Vagina (tissue), 2 donors: ENCODE measurements at places on chromosomes 3 and 15. TPM values are rescaled to one million over a fixed set of nuclear protein-coding genes. Genes with fewer than 3 reads are reported as not detected.
A peak's percentile ranks its signal among the peaks of the same experiment; 100 is the strongest.

GRCh38 chr3:184620475-184621119, 59.0 kb downstream of the EPHB3 start:
- H3K27me3 ChIP-seq: no peaks in the 10 kb centered on the region
- no peak for DNase-seq
- peak overlapping the region; percentile 48 for H3K27ac ChIP-seq
- no peaks in the 10 kb centered on the region for H3K36me3 ChIP-seq
- no peak overlapping the region for H3K4me3 ChIP-seq
- peaks cover 39% of the 10 kb centered on the region for H3K4me1 ChIP-seq

Gene ZPLD1
- total RNA-seq: not detected

Gene CCDC39
- total RNA-seq: not detected

DNA sequence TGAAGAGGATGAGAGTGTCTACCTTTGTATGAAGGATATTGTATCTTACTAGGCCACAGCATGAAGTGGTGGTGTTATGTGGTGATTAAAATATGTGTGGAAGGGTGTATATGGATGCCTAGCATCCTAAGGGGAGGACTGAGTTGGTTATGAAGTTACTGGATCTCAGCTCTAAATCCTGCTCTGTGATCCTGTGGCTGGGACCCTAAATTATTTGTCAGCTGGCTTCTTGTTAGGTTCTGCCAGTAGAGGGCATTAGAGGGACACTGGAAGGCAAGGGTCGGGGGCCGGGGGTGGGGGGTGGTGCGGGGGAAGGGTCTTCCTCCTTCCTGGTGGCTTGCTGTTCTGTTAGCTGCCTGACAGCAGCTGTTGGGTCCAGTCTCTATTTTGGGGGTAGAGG, 34.9 kb downstream of the MORF4L1 start:
- DNase-seq: no peak
- H3K36me3 ChIP-seq: no peaks in the 10 kb centered on the region
- H3K27me3 ChIP-seq: no peaks in the 10 kb centered on the region
- H3K4me1 ChIP-seq: peaks cover 22% of the 10 kb centered on the region

GRCh38 chr3:117219296-117219695, 509.7 kb downstream of the TUSC7 start:
- H3K4me3 ChIP-seq: no peak overlapping the region
- H3K27me3 ChIP-seq: no peaks in the 10 kb centered on the region
- no peaks in the 10 kb centered on the region for H3K4me1 ChIP-seq
- no peak overlapping the region for H3K27ac ChIP-seq

GRCh38 chr15:70583006-70583405, 180.4 kb downstream of the UACA start:
- H3K27ac ChIP-seq: no peak overlapping the region
- H3K4me3 ChIP-seq: no peak overlapping the region
- H3K27me3 ChIP-seq: no peaks in the 10 kb centered on the region

Gene MUSTN1
- 30.2 TPM for total RNA-seq

Gene MESP1
- total RNA-seq: 2.7 TPM

DNA sequence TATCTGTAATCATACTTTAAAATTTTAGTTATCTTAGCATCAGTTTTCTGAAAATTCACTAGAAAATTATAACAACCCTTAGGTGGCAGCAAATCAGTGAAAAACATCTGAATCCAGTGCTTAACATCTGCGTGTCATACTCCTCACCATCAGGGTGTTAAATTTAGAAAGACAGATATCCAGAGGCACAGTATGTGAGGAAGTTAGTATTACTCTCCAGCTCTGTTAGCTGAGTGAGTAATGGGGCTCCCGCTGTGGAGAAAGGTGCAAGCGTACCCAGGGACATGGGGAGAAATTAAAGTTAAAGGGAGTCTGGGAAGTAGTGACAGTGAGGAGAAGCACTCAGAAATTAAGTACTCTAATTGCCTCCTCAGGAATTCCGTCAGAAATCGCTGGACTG, 50.9 kb downstream of the CEP63 start:
- DNase-seq: no peak
- H3K27ac ChIP-seq: no peak overlapping the region
- peaks cover 20% of the 10 kb centered on the region for H3K36me3 ChIP-seq
- H3K4me3 ChIP-seq: no peak overlapping the region
- no peaks in the 10 kb centered on the region for H3K27me3 ChIP-seq

Gene TMEM40
- total RNA-seq: 31.7 TPM

DNA sequence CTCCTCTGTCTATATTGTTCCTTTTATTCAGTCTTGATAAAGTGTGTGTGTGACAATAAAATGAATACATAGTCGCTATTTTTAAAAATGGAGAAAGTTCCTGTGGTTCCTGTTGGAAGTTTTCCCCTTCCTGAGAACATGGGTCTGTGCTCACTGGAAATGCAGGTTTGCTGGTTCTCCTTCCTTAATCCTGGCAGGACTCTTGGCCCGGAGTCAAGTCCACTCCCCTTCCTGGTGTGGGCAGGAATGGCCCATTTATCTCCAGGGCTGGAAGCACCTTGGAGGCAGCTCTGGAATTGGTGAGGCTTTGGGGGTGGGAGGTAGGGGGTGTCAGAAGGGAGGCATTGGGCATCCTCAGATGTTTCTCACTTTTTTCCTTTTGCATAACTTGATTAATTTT, 30.1 kb downstream of the FOXL2 start:
- no peak overlapping the region for H3K4me3 ChIP-seq
- H3K27me3 ChIP-seq: no peaks in the 10 kb centered on the region
- no peaks in the 10 kb centered on the region for H3K36me3 ChIP-seq

Gene NFKBIZ
- total RNA-seq: 136 TPM

- H3K27me3 ChIP-seq: no peaks in the 10 kb centered on the region
- H3K27ac ChIP-seq: no peak overlapping the region
- DNase-seq: no peak
- H3K36me3 ChIP-seq: no peaks in the 10 kb centered on the region
Observed at GRCh38 chr15:48922046-48922445, 41.7 kb downstream of the SHC4 start.

DNA sequence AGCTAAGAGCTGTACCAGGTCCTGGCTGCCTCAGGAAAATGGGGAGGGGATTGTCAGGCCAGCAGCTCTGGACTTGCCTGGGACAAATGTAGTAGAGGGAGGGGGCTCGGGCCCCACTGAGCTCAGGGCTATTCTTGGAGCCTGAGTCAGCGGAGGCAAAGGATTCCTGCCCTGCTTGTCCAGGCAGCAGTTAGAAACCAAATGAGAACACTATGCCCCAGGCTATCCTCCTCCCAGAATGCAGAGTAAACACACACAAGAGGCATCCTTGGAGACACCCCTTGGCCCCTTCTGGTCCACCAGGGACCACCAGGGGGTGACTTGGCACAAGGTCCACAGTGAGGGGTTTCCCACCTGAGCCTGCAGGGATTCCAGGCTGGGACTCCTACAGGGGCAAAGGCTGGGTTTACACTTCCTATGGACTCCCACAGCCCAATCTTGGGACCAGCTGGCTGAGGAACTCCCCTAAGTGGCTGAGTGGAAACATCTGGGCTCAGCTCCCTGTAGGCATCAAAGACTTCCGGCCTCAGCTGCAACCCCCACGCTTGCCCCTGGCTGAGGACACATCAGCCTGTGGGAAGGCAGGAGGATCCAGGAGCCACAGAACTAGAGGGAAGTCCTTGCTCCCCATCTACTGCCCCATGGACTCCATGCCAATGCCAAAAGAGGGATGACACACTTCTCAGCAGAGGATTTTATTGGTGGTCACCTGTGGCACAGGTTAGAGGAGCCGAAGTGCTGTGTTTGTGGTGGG, 3.4 kb upstream of the COL7A1 start:
- H3K4me3 ChIP-seq: peak overlapping the region; percentile 18
- H3K36me3 ChIP-seq: no peaks in the 10 kb centered on the region
- H3K27me3 ChIP-seq: no peaks in the 10 kb centered on the region
- no peak for DNase-seq
- peak overlapping the region; percentile 94 for H3K27ac ChIP-seq
- peaks cover 78% of the 10 kb centered on the region for H3K4me1 ChIP-seq

Gene ZNF717
- total RNA-seq: 13.0 TPM

DNA sequence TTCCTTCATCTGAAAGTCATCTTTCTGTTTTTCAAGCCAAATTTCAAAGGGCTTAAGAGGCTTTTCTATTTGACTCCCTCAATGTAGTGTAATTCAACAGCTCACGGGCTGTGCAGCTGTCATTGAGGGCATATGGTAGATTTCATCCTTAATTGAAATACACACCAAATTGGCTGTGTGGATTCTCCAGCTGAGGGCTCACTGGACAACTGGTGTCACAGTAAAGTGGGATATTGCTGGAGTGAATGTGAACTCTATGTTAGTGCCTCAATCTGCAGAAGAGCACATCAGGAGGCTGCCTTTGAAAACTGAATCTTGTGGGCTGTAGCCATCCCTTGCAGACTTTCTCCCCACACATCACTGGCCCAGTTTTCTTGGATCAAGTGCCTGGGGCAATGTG, 120.1 kb downstream of the GALK2 start:
- no peak overlapping the region for H3K27ac ChIP-seq
- no peaks in the 10 kb centered on the region for H3K36me3 ChIP-seq
- H3K4me1 ChIP-seq: no peaks in the 10 kb centered on the region
- H3K27me3 ChIP-seq: no peaks in the 10 kb centered on the region
- DNase-seq: no peak
- H3K4me3 ChIP-seq: no peak overlapping the region

Gene SYNM
- 62.6 TPM for total RNA-seq

- H3K4me3 ChIP-seq: no peak overlapping the region
- H3K4me1 ChIP-seq: no peaks in the 10 kb centered on the region
- peaks cover 38% of the 10 kb centered on the region for H3K36me3 ChIP-seq
- no peak overlapping the region for H3K27ac ChIP-seq
- DNase-seq: no peak
Observed at GRCh38 chr3:45515999-45516725, 78.4 kb upstream of the LIMD1 start.

Gene B3GALNT1
- 4.9 TPM for total RNA-seq

Gene CCDC33
- not detected for total RNA-seq

GRCh38 chr3:20503394-20504082, 317.5 kb upstream of the SGO1 start:
- no peak overlapping the region for H3K27ac ChIP-seq
- H3K4me3 ChIP-seq: no peak overlapping the region
- no peaks in the 10 kb centered on the region for H3K27me3 ChIP-seq
